Activated T-cell treated with anti-CD3 and anti-CD28 coated beads for 1 hour (primary cell): ENCODE measurements at places on chromosomes 3 and 15.

GRCh38 chr3:71652781-71653413 lies 69.4 kb upstream of the FOXP1 start:
- DNase-seq: no peak

GRCh38 chr3:56502738-56503137 lies 34.5 kb upstream of the ERC2 start:
- DNase-seq: no peak

GRCh38 chr3:194872669-194872977 lies 186.9 kb downstream of the FAM43A start:
- DNase-seq: no peak

GRCh38 chr3:188316021-188316722 lies 162.2 kb downstream of the LPP start:
- DNase-seq: no peak

DNA sequence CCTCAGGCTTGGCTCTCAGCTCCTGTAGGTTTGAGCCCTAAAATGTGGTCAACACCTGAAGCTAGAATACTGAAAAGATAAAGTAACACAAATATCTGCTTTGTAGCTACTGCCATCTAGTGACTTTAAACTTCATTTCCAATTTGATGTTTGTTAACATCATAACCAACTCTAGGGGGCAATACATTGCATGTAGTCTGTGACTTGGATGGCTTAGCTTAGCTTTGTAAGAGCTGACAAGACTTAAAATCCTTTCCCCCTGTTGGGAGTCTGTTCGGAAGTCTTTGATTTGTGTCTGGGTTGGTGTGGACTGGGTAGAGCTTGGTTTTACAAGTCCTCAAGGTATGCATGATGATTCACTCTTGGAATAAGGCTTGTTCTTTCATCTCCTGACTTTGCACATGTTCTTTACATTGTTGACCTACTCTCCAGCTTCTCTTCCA lies 51.7 kb downstream of the SCN11A start:
- no peak for DNase-seq

- no peak for DNase-seq
Observed at GRCh38 chr3:76920511-76920910, 119.4 kb upstream of the ROBO2 start.

DNA sequence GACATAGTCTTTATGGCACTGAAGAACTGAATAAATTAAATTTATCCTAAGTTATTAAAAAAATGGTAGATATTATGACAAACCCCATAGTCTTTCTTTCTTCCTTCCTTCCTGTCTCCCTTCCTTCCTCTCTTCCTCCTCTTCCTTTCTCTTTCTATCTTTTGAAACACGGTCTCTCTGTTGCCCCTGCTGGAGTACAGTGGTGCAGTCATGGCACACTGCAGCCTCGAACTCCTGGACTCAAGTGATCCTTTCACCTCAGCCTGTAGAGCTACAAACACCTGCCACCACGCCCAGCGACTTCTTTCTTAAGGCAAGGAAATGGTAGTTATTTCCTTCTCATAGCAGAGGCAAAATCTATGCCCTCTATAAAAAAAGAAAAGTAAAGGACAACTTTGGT lies 354.6 kb downstream of the GAP43 start:
- no peak for DNase-seq

DNA sequence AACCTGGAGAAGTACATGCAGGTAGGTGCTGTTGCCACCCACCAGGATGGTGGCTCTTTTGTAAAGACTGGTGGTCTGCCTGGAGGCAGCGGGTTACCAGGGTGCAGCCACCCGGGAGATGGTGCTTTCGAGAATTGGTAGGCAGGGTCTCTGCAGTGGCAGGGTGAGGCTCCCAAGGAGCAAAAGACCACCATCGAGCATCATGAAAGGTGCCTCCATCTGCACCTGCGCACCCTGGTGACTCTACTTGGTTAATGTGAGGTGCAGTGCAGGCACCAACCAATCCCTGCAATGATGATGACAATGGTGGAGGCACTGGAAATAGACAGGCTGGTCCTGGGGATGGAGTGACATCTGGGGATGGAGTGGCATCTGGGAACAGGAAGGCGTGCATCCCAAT lies 236.7 kb downstream of the ADAMTS17 start:
- no peak for DNase-seq

DNA sequence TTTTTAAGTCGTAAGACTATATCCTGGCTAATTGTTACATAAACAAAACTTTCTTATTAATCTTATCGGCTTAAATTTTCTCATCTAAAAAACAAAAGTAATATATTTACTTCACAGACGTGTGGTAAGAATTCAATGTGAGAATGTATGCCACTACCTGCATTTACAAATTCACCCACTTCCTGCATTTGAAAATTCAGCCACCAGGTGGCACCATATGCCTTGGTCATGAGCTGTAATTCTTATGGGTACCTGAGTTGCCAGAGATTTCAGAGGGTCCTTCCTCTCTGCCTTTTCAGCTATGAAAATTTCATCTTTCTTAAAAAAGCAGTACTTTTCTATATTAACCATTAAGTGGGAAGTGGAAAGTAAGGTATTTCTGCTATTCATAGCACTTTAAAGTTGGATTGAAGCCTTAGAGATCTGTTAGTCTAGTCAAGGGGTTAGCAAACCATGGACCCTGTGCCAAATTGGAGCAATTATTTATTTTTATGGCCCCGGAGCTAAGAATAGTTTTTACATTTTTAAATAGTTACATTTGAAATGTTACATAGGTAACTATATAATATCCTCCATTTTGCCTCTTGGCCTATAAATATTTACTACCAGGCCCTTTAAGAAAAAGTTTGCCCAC lies 127.8 kb downstream of the HCN4 start:
- peak; percentile 61 for DNase-seq

DNA sequence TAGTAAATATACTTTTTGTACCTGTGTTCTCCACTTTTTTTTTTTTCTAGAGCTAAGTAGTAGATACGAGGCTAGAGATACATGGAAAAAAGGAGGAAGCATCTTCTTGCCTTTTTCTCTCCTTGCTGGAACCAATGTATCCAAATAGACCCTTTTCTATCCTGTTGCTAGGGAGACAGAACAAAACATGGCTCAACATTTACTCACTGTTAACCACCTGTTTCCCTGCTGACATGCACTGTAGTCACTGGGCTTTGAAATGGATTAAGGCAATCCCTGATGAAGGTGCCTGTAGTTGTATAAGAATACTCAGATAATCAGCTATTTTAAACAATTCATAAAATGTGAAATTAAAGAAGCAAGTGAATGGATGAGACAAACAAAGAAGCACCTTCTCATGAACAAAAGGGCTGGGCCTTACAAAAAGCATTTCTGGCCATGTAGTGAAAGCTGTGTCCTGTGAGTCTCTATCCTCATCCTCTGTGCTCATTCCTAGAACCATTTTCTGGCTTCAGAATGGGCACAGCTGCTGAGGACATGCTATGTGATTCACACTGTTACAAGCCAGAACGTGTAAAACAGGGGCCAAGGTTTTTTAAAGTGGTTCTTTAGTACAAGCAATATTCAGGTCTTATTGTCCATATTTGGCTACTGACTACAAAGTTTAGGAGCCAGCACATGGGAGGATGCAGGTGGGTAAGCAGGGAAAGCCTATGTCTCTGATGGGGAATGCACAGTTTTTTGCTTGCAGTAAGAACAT lies 100.4 kb upstream of the NDN start:
- DNase-seq: no peak

- DNase-seq: no peak
Observed at GRCh38 chr3:78337801-78338211, 1297.9 kb downstream of the ROBO2 start.

DNA sequence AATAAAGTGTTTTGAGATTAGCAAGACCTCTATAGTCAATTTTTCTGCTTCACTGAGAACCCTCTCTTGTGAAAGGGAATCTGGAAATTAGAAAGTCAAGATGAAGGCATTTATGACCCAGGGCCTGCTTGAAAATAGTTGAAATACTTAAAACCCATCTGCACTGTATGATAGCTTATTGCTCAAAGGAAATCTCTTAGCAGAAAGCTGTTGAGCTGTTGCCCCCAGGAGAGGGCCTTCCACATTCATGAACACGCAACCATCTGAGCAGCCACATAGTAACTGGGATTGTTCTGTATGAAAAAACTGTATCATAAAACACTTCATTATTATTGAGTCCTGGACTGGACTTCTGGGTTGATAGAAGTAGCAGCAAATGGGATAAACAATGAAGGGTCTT lies 106.4 kb upstream of the PTX3 start:
- DNase-seq: no peak

- no peak for DNase-seq
Observed at GRCh38 chr3:20008646-20009045, 3.4 kb downstream of the PP2D1 start.

DNA sequence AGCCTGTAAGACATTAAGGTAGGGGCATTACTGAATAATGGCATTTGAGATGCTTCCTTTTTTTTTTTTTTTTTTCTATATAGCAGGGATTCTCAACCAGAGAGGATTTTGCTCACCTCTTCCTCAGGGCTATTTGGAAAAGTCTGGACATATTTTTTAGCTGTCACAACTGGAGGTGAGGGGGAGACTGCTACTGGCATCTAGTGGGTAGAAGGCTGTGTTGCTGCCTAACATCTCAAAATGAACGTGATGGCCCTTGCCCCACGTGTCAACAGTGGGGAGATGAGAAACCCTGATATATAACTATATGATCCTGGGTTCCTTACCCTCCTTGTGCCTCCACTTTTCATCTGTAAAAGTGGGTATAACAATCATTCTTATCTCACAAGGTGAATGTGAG lies 71.9 kb downstream of the CADPS start:
- no peak for DNase-seq

DNA sequence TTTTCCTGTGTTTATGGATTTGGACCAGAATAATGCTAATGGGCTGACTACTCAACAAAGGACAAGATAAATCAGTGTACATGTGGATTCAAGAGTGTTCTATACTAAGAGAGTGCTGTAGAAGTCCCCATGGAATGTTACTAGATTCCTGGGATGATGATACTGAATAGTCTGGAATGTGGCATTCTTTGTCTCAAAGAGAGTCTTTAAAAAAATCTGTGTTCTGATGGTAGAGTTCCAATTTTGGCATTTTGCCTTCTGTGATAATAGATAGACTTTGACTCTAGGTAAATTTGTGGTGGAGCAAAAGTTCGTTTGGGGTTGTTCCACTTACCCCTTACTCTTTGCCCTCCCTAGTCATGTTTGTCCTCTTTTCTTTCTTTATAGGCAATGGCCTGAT lies 43.7 kb downstream of the NMD3 start:
- DNase-seq: no peak

- DNase-seq: no peak
Observed at GRCh38 chr3:181616088-181617070, 95.3 kb upstream of the SOX2 start.

GRCh38 chr15:61295239-61295638 lies 66.1 kb upstream of the RORA start:
- no peak for DNase-seq

- no peak for DNase-seq
Observed at GRCh38 chr3:99625643-99626416, 12.6 kb upstream of the COL8A1 start.

DNA sequence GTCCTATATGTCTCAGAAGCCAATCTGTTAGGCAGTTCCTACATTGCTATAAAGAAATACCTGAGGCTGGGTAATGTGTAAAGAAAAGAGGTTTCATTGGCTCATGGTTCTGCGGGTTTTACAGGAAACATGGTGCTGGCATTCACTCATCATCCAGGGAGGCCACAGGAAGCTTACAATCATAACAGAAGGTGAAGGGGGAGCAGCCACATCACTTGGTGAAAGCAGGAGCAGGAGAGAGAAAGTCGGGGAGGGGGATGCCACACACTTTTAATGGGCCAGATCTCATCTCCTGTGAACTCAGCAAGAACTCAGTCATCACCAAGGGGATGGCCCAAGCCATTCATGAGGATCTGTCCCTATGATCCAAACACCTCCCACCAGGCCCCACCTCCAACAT lies 9.1 kb downstream of the SLC49A4 start:
- no peak for DNase-seq

GRCh38 chr3:76965122-76965725 lies 74.7 kb upstream of the ROBO2 start:
- DNase-seq: no peak

GRCh38 chr3:188299708-188300107 lies 145.8 kb downstream of the LPP start:
- DNase-seq: no peak

- DNase-seq: no peak
Observed at GRCh38 chr3:151933234-151933853, 59.9 kb downstream of the SUCNR1 start.

GRCh38 chr3:72505539-72506405 lies 342.5 kb downstream of the SHQ1 start:
- DNase-seq: no peak

DNA sequence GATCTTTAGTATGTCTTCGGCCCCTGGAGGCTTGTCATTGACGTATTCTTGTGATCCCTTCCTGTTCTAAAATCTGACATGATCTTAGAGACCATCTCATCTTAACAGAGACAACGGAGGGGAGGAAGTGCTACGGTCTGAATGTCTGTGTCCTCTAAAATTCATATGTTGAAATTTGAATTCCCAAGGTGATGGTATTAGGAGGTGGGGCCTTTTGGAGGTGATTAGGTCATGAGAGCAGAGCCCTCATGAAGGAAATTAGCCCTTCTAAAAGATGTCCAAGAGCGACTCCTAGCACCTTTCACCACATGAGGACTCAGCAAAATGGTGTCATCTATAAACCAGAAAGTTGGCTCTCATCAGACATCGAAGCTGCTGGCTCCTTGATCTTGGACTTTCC lies 233.2 kb upstream of the CMC1 start:
- no peak for DNase-seq

DNA sequence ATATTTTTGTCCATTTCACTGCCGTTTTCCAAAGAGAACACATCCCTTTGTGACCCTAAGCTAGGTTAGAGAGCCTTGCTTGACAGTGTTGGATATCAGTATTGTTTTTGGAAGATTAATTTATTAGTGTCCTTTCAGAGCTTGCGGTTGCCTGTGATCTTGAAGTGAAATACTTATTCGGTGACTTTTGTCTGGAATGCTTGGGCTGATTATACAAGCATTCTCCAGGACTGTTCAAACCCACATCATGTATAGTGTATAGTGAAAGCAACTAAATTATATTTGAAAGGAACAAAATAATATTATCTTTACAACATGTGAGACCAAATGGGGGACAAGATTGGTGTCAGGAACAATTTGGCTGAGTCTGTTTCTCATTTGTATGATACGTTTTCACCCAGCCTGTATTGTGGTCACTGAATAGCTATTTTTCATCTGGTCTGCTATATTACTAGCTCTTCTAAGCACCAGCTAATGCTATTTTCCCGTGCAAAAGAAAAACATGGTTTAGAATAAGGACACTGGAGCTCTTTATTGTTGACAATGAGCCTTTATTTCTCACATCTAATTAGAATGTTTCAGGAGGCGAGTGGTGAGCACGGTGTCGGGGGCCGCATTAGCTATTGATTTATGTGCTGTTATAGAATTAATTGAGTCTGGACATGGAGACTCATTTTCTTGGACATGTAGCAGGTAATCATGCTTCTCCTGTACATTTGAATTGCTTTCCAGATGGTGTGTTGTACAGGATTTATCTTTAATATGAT lies 158.1 kb downstream of the APBA2 start:
- DNase-seq: no peak

DNA sequence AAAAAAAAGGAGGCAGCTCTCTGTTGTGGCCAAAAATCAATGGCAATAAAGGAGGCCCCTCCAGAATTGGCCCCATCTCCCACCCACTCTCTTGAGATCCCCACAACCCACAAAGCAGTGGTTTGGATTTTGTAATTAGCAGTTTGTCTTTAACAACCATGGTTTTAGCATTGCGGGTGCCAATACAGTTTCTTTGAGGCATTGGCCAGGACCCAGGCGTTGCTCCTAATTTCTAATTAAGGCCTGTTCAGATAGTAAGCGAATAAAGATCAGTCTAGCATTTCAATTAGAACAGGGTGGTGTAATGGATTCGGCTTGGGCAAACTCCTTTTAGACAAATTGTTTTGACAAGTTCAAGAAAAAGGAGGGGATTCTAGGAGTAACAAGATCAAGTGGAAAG lies 23.6 kb upstream of the UACA start:
- DNase-seq: no peak
